GDM1 (cell line): ENCODE measurements at places on chromosomes 5 and 9.

DNA sequence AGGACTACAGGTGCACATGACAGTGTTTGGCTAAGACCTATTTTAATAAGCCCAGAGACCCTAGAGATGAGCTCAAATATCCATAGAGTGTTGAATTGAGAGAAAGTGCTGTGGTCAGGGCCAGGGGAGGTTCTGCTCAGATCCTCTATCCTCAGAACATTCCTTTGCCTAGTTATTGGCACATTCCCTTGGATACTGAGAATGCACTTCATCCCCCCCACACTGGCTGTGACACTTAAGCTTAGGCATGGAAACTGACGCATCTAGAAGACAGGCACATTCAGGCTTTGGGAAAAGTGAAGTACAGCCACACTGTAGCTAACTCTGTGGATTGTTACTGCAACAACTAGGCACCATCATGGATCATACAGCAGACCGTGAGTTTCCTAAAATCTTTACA, 27.1 kb upstream of the RASGRF2 start:
- no peak for DNase-seq

DNA sequence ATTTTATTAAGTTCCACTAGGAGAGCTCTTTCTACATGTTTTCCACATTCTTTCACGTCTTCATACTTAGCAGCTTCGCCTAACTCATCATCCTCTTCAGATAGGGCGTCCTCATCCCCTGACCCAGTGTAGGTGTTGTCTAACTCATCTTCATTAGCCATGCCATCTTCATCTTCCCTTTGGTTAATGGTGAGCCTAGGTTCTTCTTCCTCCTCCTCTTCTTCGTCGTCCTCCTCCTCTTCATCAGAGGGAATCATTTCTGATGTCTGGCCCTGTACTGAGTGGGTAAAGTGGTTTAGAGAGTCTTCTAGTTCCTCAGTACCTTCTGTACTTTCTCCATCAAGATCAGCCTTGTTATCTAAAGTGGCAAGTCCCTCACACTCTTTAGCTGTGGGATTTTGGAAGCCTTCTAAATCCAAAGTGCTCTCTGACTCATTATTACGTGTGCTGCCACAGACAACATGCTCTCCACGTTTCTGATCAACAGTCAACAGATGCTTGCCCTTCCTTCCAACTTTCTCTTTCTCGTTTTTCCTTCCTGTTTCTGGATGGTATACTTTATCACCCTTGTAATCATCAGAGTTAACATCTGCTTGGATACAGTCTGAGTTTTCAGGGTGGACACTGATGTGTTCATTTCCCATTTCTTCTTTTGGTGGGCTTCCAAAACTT, 31.1 kb downstream of the TUT7 start:
- DNase-seq, result no peak

GRCh38 chr9:36970007-36970888, 63.8 kb downstream of the PAX5 start:
- DNase-seq, result no peak

- no peak for DNase-seq
Measured at GRCh38 chr5:102889033-102889432, 133.9 kb downstream of the PAM start.

DNA sequence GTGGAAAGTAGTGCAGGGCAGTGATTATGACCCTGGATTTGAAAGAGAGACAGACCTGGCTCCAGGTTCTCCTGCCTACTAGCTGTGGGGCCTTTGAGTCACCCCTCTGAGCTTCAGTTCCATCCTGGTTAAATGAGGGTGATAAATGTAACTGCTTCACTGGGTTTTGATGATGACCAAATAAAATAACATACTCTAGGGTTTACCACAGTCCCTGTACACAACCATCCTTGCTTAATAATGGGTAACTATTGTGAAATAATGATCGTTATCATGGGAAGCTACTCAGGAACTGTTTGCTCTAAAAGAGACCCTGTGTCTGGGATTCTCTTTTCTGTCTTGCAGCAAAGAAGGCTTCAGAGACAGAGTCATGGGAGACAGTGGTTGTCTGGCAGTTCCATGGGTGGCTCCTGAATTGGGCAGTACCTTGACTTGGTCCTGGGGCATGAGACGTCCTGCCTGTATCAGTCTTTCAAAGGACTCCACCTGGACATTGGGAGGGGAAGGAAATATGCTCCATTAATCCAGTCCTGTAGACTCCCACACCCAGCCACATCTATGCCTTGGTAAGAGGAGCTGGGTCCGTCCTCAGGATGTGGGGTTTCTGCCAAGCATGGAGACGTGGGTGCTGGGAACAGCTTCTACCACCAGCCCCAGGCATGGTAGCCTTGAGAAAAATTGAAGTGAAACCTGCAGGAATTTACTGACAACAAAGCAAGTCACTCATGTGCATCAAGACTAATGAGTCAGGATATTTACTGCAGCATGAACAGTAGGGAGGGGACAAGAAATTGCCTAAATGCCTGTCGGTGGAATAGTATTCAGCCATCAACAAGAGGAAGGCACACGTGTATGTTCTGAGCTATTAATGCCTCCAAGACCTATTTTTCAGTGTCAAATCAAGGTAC, 23.4 kb downstream of the AKNA start:
- no peak for DNase-seq
